ENCODE measurements at places on chromosomes 12 and 14.

GRCh38 chr14:87283547-87283946, 709.4 kb downstream of the GALC start:
- no peak for DNase-seq

DNA sequence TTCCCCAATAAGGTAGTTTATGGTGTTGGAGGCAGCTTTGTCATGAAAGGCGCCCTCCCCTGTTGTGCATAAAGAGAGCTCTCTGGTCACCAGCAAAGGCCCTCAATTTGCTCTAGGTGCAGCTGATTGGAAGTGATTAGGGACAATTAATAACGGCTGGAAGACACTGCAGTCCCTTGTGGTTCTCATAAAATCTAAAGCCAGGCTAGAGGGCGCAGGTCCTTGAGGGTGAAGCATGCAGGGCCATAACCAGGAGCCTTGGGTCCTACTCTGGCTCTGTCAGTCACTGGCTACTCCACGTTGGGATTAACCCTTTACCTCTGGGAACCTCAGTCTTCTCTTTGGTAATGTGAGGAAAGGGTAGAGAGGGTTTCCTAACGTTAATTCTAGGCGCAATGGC, 1.9 kb downstream of the DAAM1 start:
- DNase-seq = no peak

- DNase-seq = no peak
These were observed 212.0 kb downstream of the CACNA1C start for GRCh38 chr12:2264651-2265232.

GRCh38 chr12:80241576-80242273, 142.4 kb downstream of the OTOGL start:
- DNase-seq = no peak
